AG04449 (cell line): ENCODE measurements at places on chromosomes 12 and 14.
A peak's percentile ranks its signal among the peaks of the same experiment; 100 is the strongest.

DNA sequence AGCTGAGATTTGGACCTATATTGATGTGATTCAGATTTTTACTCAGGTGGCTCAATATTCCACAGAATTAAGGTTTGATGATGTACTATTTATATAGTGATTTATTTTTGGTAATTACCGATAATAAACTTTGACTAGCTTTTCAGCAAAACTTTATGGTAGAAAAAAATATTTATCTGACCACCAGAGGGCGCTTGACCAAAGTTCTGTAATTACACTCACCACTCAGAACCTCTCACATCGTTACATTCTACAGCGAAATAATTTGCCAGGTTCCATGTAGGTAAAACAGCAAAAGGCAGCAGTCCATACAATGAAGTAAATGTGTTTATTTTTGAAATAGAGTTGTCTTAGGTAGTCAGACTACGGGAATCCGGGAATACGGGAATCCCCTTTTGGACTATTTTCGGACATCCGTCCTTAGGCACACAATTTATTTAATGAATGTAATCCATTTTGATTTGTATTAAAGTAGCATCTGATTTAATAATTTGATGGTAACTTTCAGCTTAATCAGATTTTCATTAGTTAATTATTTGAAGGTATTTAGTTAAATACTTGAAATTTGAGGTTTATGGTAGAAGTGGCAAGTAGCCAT, 143.0 kb upstream of the DDHD1 start:
- DNase-seq, result no peak

- DNase-seq, result no peak
Measured at GRCh38 chr12:76881142-76881541, 2.3 kb upstream of the CSRP2 start.

DNA sequence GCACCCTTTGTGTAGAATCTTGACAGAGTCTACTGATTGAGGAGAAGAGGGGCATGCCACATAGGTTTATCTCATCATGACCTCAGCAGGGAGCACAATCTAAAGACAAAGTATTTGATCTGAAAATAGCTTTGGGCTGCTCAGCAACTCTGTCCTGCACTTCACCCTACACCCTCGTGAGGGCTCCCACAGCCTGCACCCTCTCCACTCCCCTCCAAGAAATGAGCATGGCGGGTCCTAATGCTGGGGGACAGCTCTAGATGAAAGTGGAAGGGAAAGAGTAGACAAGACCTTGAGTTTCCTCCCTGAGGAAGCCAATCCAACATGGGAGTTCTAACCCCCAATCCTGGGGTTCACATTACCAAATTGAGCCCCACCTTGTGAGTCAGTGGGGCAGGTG, 10.7 kb upstream of the KRT5 start:
- no peak for DNase-seq

DNA sequence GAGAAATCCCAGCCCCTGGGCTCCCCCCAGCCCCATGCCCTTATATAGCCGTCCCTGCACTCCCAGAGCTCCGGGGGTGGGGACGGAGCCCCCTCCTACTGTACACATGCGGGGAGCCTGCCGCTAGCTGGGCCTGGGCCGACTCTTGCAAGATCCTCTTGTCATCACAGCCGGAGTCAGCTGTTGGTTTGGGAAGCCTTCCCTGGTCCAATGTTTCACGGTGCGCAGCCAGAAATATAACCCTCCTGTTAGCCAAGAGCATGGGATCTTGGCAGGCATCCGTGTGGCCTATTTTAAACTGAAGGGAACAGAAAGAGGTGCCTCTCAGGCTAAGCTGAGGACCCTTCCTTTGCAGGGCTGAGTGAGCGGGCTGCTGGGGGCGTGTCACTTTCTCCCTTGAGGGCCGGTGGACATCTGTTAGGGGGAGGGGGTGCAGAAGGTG, 175.3 kb downstream of the TSPAN9 start:
- no peak for DNase-seq

- DNase-seq, result no peak
Measured at GRCh38 chr12:71092290-71092689, 65.5 kb downstream of the TSPAN8 start.

GRCh38 chr14:75654127-75654732, 6.4 kb downstream of the ERG28 start:
- no peak for DNase-seq

DNA sequence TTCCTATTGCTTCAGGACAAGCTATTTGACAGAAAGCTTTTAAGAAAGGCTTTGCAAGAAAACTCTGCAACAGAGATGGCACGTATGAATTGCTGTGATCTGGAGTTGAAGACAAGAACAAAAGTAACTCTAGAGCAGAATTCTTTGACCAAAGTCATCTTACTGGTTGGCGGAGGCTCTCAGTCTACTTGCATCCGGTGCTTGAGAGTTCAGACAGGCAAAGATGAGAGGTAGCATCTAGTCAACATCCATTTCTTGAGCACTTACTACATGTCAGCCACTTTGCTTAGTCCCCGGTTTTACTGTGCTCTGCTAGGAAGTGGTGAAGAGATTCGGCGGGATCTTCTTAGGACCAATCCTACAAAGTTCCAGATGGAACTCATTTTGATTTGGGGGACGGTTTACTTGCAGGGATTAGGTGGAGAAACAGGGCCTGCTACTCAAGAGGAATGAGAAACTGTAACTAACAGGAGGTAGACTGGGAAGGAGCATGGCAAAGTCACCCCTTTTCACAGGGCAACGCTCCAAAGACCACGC, 404 bp upstream of the CCDC91 start:
- no peak for DNase-seq

DNA sequence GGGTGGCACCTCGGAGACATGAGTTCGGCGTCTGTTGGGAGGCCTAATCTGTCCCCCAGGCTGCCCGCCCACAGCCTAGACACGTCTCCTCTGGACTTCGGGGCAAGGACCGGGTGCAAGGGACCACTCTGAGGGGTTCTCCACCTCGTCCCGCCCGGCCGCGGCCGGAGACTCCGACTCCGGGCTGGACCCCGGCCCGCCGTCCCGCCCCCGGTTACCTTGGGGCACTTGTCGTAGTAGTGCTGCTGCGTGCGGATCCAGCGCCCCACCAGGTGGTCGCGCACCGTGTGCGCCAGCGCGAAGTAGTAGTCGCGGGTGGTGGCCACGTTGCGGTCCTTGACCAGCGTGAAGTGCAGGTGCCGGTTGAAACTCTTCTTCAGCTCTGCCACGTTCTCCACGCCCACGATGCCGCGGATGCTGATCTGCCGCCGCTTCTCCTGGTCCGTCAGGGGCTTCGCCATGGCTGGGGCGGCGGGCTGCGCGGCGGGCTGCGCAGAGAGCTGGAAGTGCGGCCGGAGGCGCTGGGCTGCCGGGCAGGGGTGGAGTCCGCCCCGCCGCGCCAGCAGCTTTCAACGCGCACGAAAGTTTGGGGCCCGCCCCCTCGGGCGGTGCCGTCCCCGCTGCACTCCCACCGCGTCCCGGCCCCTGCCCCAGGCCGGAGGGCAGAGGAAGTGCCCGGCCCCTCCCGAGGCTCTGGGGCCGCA, at the start of gene PYGL:
Gene PYGL, minus strand, starts transcription at position 541 of the 704 bp plus-strand sequence. Its CDS starts 80 bp downstream, at position 461.
- no peak for DNase-seq

DNA sequence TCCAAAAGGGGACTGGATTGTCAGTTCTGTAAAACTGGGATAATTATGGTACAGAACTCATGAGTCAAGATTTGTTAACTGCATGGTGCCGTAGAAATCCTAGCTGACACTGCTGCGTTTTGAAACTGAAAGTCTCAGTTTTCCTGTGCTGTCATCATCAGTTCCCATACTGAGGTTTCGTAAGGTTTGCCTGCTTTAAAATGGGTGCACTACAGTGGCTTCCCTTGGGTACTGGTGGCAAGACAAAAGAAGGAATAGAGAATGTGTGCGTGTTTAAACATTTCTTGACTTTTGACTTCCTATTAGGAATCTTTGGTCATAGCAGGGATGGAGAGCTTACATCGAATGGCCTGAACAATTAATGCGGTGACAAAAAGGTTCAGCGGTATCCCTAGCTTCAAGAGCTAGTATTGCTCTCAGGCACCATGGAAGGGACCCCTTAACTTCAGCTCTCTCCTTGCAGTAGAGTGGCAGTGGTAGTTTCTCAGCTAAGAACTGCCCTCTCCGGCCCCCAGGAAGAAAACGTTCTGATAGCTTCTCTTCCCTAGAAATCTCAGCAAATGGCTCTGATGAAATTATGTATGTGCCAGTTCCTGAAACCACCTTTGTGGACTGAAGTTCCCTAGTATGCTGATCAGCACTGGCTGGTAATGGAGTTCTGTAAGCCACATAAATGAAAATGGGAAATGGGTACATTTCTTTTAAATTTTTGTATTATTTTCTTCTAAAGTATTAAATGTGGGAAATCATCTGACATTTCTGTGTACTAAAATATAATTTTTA, 28.9 kb downstream of the ANO6 start:
- no peak for DNase-seq

DNA sequence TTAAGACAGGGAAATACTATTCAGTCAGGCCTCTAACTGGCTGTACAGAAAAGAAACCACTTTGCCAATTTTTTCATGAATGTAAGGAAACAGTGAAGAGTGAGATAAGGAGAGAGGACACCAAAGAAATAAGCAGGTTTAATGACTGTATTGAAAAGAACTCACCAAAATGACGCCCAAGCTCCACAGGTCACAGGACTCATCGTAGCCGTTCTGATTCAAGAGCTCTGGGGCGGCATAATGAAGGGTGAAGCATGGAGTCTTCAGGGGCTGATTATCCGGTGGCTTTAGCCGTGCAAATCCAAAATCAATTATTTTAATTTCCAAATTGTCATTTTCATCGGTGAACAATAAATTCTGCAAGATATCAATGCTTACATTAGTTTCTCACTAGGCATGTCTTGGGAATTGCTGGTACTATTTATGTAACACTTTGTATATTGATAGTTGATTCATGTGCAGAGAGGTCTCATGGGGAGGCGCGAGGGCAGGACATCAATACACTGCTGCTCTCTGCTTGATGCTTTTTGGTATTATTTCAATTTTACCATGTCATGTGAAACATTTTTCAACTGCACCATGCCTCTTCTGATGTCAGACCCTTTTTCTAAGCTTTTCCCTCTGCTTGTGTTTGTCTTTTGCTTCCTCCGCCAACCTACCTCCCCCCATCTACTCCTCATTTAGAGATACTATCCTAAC, 74.2 kb upstream of the TTC7B start:
- no peak for DNase-seq

GRCh38 chr14:60590991-60591414, 58.3 kb downstream of the SIX1 start:
- DNase-seq, result peak; percentile 50

GRCh38 chr14:24785698-24786097, 151.7 kb upstream of the GZMB start:
- DNase-seq, result no peak

DNA sequence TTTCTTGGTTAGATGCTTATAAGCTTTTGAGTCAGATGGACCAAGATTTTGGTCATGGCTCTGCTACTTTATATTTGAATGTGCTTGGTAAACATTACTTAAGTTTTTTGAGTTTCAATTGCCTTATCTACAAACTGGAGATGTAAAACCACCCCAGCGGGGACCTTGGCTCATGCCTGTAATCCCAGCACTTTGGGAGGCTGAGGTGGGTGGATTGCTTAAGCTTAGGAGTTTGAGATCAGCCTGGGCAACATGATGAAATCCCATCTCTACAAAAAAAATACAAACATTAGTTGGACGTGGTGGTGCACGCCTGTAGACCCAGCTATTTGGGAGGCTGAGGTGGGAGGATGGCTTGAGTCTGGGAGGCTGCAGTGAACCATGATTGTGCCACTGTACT, 11.2 kb downstream of the NECAP1 start:
- no peak for DNase-seq

DNA sequence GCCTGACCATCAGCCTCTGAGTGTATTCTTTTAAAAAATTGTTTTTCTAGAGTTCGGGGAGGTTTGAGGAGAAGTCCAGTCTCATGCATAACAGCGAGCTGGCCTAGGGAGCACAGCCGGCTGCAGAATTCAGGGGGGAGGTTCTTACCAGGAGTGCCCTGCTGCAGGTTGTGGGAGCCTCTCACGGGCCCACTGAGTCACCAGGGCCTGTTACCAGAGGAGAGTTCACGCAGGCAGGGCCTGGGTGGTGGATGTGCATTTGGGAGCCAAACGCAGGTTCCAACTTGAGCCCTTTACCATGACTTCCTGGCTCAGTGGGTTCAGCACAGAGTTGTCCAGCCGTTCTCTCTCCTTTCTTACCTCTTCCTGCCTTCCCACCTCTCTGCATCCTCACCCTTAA, 14.4 kb downstream of the CD9 start:
- no peak for DNase-seq
